ENCODE measurements at places on chromosomes 7 and 10.

DNA sequence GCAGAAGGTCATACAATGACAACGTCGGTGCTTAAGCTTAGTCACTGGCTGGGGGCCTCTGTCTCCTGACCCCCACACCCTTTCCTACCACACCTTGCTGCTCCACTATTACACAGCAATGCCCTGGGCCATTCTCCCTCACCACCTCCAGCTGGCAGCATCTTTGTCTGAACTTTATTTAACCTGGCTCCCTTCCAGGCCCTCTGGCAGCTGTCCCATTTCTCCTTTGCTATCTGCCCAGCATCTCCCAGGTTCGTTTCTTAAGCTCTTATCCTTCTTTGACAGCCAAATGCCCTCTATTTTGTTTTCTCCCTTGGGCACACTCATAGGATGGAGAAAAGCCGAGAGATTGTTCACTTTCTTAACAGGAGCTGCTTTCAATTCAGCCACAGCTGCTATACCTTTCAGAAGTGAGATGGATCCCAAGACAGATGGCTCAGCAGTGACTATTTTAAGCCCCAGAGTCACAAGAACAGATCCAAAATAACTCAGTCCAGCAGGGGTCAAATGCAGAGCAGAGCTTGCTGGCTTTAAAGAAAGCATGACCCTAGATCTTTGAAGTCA lies 1277.1 kb upstream of the AUTS2 start:
- DNase-seq: no peak

GRCh38 chr10:10247585-10247984 lies 770.1 kb upstream of the CELF2 start:
- DNase-seq: no peak

GRCh38 chr10:10043083-10043482 lies 974.6 kb upstream of the CELF2 start:
- no peak for DNase-seq

DNA sequence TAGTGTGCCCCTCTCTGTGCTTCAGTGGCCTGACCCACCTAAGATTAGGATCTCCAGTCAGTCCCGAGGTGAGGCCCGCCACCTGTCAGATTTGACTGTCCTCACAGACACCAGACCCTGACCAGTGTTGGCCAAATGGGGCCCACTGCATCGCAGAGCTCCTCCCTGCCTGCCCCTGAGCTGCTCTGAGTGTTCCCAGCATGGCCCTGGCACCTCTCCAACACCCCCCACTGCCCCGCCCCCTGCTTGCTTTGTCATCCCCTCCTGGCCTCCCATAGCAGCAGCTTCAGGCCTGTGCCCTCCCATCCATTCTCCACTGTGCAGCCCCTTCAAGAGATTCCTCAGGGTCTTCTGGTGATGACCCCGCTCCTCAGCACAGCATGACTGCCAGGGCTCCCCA lies 67.6 kb downstream of the C10orf120 start:
- DNase-seq: no peak

GRCh38 chr10:65805993-65806392 lies 1119.8 kb upstream of the LRRTM3 start:
- no peak for DNase-seq

- DNase-seq: no peak
These were observed 492.7 kb downstream of the DNAJB6 start for GRCh38 chr7:157829491-157829890.

DNA sequence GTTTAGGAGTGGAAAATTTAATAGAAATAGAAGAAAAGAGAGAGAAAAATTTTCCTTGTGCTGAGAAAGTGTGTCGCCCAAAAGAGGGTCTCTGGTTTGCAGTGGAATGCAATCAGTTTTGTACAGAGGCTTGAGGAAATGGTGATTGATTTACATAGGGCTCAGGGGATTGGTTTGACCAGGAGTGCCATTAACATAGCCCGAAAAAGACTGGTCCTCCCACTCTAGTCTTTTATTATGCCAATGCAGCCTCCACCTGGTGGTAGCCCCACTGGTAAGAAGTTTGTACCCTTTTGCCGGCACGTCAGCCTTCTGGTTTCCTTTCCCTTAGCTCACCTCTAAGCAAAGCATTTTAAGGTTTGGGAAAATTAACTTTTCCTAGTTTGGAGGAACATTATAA lies 885.3 kb downstream of the XPNPEP1 start:
- no peak for DNase-seq

DNA sequence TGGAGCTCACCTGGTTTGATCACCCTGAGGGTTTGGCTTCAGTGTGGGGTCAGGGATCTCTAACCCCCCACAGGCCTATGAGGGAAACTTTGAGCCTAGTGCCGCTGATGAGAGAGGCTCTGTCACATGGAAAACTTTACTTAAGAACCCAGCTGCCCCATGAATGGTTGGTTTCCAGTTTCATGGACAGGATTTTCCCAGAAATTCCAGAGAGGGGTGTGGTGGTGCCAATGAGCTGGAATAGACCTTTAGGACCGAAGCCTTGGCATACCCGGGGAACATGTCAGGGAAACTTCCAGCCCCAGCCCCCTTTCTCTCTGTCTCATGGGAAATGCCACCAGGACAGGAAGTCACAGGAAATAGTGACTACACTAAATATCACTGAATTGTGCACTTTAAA lies 36.9 kb downstream of the AKR1B1 start:
- no peak for DNase-seq

- DNase-seq: no peak
These were observed 9.6 kb upstream of the SRI start for GRCh38 chr7:88229302-88229995.

- no peak for DNase-seq
These were observed 328.5 kb downstream of the KCNMA1 start for GRCh38 chr10:77309092-77309491.

DNA sequence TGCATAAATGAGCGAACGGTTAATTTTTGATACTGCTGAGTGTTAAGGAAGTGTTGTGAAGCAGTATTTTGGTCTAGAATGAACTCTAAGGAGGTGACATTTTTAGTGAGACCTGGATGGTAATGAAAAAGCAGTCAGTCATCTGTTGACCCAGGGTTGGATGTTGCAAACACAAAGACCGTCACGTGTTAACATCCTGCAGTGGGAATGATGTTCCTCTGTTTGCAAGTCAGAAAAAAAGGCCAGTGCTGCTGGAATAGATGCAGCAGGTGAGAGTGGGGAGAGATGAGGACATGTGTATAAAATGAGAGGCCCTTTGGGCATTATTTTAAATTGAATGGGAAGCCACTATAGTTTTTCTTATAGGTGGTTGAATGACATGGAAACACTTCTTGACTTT lies 39.3 kb downstream of the INSYN2A start:
- DNase-seq: no peak

GRCh38 chr10:76628801-76629200 lies 1008.8 kb downstream of the KCNMA1 start:
- no peak for DNase-seq

DNA sequence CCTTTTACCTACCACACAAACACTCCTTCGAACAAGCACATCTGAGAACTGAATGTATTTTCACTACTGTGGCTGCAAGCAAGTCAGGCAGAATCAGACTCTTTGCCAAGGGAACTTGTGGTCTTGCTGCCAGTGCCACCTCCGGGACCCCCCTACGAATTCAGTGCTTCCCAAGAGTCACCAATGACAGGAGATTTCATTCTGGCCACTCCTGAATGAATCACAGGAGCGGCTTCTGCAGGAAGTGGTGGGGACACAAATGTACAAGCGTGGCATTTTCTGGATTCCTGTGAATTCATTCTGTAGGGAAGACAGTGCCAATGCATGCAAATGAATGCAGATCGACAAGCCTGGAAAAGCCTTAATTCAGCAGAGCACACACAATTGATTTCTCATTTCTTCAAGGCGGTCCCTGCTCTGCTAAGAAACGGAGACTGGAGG lies 161.2 kb downstream of the CAMK1D start:
- DNase-seq: no peak

DNA sequence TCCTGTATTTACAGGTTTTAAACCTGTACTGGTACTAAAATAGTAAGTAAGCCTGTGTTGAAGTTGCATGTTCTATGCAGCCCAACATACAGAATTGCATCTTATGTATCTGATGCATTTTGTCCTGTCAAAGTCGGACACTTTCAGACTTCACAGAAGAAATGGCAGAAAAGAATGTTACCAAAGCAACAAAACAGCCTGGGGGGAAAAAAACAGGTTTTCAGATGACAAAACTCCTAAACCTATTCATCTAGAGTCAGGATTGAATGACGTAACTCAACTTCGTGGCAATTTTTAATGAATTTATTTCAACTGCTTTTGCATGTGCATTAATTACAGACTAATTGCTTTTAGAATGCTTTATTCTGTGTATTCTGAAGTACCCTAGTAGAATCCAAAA lies 28.4 kb downstream of the CYTH3 start:
- DNase-seq: no peak

DNA sequence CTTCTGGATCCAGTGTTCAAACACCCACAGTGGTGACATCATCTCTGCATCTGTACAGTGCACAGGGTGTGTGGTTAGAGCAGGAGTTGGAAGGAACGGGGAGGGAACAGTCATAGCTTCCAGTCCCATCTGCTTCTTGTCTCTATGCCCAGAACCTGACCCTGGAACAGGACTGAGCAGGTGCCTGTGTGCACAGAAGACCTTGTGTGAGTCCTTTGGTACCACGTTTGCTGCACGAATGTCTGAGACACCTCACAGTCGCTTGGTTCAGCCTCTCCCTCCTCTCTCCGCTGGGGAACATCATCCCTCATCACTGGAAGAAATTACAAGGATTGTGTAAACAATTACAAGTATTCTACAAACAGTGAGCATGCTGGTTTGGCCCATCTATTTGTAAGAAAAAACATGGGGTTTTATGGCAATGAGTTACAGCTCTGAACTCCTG lies 243.0 kb upstream of the KLF6 start:
- no peak for DNase-seq

DNA sequence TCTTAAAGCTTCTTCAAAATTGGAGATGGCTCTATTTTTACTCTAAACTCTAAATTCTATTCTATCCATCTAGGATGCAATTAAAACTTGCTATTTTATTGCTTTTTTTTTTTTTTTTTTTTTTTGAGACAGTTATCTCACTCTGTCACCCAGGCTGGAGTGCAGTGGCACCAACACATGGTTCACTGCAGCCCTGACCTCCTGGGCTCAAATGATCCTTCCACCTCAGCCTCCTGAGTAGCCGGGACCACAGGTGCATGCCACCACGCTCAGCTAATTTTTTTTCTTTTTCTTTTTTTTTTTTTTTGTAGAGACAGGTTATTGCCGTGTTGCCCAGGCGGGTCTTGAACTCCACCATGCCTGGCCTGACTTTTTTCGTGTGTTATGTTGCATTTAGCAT lies 41.2 kb downstream of the DNAJC1 start:
- DNase-seq: no peak

DNA sequence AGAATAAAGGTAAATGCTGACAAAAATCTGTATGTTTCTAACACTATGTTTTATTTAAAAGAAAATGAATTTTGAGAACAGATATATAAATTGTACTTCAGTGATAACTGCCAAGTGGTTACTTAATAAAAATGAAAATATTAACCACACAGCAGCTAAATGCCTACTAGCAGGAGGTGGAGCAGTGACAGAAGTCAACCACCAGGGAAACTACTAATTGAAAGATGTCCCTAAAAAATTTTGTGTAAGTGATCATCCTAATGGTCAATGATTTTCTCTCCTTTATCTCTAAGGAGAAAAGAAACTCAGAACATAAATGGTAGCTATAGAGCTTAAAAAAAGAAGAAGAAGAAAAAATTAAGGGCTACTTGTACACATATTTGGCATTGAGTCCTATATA lies 22.9 kb downstream of the WNT16 start:
- DNase-seq: no peak

- no peak for DNase-seq
These were observed 25.3 kb downstream of the FKBP6 start for GRCh38 chr7:73353243-73353642.

- no peak for DNase-seq
These were observed 156.2 kb upstream of the PTER start for GRCh38 chr10:16280595-16280994.

DNA sequence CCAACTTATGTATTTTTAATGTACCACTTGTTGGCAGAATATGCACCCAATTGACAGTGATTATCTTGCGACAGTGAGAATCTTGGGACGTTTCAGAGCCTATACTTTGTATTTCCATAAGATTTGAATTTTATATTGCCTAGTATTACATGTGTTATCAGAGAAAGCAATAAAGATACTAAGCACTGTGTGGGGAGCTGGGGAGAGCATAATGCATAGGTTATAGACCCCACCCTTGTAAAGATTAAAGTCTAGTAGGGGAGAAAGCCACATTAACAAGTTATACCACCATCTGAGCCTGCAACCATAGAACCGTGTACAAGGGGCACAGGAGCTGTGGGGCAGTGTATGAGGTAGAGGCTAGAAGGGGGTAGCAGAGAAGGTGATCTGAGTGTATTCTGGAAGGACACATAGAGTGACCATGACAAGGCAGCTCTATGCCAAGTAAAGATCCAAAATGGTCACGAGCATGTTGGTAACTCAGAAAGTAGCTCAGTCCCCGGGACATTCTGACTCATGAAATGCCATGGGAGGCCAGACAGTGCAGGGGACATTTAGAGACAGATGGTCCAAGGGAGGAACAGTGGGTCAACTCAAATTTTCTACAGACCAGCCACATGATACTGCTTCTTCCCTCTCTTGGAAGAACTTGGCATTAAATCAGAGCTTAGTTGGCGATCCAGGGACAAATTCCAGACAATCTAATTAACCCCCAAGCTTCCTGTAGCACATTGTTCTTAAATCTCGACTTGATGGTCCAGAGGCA lies 84.5 kb downstream of the ADRA2A start:
- no peak for DNase-seq

GRCh38 chr10:131485732-131486131 lies 174.2 kb upstream of the TCERG1L start:
- DNase-seq: no peak

DNA sequence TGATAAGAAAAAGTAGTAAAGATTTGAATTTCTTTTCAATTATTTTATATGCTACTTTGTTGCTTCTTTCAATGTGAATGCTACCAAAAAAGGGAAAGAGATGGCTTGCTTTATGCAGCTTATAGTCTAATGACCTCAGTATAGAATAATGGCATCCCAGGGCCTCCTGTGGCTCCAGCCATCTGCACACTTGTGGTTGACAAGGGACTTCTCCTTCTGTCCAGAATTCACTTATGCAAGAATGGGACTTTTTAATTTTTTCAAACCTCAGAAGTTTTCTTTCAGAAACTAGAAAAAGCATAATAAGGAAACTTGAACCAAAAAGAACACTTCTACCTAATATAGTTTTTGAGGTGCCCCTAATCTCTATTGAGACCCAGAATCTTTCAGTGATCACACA lies 310.9 kb downstream of the CTNNA3 start:
- no peak for DNase-seq
